RPMI7951 (cell line): ENCODE measurements at places on chromosomes 11 and 22. TPM values are rescaled to one million over a fixed set of nuclear protein-coding genes. Genes with fewer than 3 reads are reported as not detected.

- DNase-seq, result peak; percentile 63
These were observed 16.9 kb upstream of the SIK2 start for GRCh38 chr11:111585371-111585770.

DNA sequence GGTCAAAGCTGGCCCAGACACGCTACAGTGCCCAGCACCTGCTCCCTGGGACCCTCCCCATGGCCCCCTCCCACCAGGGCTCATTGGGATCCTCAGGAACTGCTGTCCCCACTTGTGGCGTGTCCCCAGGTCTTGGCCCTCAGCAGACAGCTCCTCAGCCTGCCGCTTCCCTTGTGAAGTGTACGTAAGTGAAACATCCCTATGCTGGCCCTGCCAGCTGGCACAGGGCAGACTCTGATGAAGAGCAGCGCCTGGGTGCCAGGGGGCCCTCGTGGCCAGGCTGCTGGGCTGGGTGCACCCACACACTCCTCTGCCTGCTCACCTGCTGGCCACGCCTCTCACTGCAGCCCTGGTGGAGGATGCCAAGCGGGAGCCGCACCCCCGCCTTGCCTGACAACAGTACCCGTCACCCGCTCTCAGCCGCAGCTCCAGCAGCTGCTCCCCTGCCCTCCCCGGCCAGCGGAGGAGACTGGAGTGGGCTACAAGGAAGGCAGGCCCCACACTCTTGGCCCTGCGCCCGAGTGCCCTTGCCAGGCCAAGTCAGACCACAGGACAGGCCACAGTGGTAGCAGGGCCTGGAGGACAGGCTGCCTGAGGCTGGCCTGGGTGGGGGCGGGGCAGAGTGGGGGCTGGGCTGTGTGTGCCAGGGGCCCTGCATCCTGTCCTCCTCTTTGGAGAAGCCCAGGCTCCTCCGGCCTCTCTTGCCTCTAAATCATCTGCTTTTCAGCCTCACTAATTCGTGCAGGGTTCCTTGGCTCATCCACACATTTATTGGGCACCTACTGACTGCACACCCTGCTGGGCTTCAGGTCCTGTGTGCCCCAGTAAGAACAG lies 39.5 kb downstream of the IGF2 start:
- DNase-seq, result no peak

- no peak for DNase-seq
These were observed 29.3 kb downstream of the PHLDB1 start for GRCh38 chr11:118636569-118637290.

DNA sequence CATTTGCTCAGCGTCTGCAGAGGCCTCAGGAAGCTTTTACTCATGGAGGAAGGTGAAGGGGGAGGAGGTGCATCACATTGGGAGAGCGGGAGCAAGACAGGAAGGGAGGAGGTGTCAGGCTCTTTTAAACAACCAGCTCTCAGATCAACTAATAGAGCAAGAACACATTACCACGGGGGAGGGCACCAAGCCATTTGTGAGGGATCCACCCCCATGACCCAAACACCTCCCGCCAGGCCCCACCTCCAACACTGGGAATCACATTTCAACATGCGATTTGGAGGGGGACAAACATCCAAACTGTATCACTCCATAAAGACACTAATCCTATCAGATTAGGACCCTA lies 18.9 kb upstream of the THY1 start:
- DNase-seq, result no peak

PNPLA3 gene
- total RNA-seq, result 7.5 and 7.6 TPM in 2 replicates

DNA sequence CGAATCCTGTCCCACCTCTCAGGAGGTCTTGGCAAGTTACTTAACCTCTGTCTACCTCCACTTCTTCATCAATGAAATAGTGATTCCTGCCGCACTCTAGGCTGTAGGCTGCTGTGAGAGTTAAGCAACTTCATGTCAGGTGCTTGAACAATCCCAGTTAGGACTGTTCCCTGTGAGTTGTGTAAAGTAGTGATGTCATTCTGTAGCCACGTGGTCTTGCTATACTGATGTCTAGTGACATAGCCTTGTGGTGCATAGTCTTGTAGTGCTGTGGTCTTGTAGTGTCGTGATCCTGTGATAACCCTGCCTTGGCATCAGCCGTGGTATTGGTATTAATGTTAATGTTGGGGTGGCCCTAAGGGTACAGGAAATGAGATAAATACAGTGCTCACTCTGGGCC lies 30.3 kb upstream of the PRR5 start:
- no peak for DNase-seq

SOX6 gene
- 0.48 and 0.49 TPM in 2 replicates for total RNA-seq
